ENCODE measurements at places on chromosomes 6 and 20.
A peak's percentile ranks its signal among the peaks of the same experiment; 100 is the strongest.

GRCh38 chr6:147744012-147744411, 235.5 kb downstream of the SAMD5 start:
- DNase-seq = no peak

DNA sequence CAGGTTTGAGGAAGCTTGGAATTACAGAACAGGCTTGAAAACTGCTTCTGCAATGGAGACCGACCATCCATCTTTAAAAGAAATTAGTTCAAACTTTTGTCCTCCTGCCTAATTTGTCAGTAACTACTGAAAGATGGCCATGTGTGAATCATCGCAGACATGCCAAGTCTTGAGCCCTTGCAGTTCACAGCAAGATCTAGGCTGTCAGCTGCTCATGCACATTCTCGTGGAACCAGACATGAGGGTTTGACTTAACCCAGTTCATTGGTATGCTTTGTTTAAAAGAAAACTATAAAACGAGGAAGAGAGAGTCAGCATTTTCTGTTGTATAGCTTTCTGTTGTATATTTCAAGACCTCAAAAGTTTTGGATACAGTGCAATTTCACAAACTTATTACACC, 74.0 kb upstream of the SAMD5 start:
- no peak for DNase-seq

DNA sequence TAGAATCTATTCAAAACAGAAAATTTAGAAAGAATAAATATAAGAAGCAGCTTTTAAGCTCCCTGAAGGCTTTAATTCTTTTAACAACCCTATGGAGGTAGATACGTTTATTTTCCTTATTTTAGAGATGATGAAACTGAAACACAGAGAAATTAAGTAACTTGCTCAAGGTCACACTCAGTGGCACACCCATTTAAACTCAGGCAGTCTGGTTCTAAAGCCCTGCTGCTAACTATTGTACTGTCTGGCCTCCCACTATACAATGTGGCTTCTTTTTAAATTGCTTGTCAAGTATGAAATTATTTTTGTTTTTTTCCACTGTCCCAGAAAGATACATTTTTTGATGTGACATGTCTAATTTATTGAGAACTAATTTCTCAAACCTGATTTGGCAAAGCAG, 55.7 kb downstream of the FAM217A start:
- no peak for DNase-seq

DNA sequence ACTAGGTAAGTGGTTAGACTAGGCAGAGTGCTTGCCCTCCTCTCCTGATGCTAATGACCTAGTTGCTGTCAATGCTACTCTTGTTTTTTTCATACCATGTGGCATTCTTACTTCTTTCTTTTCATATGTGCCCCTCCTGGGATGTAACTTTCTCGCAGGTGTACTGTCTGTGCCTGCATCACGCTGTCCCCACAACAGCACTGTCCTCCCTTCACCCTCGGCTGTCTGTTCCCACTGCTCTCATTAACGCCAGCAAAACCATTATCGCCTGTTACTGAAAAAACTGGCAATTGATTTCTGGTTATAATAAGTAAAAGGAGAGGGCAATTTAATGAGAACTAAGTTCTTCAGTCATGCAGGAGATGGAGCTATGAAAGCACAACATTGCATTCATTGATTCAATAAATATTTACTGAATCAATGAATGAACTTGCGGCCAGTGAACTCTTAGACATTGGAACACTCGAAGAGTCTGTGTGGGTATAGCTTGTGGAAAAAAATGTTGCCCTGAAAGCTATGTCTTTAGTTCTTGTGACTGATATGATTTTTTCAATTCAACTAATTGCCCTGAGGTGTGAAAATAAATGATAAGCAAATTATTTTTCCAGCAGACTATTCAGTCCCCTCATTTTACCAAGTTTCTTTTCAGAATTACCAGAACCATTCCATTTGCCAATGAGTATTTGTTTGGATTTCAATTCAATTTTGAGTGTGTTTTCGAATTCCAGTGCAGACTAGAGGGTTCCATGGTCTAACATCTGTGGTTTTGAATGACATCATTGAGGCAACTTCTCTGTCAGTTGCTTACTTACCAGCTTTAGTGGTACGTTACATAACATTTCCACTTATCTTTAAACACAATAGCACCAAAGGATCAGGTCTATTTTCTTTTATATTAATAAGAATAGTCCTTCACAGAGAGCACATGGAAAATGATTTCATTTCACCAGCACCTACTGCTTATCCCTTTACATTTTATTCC, 2.1 kb downstream of the SLC17A4 start:
- DNase-seq = no peak

DNA sequence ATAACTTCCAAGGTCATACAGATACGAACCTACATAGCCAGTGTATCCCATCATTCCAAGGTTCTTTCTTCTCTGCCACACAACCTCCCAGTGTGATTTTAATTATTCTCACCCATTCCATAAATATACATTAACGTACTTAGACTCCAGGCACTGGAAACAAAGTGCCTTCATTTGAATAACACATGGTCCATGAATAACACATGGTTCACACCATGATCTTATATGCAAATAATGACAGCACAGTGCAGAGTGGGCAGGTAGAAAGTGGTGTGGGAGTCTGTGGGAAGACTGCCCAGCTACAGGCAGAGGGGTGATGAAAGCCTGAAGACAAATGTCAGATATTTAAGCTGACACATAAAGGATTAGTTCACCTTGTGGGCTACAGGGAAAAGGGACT, 425.2 kb downstream of the HACE1 start:
- DNase-seq = no peak

DNA sequence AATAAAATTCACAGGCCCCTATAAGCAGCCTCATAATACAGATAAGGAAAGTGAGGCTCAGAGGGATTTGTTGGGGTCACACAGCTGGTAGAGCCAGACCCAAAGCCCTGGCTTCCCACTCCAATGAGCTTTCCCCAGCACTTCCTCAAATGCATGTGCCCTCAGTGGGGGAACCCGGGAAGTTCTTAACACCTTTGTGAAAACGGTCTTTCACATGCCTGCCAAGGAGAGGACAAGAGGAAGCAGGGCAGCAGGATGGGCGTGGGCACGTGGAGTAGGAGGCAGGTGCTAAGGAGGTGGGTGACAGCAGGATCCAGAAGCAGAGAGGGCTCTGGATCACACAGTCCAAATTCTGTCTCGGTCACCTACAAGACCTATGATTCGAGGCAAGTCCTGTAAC, 598 bp downstream of the PI16 start:
- DNase-seq = no peak

DNA sequence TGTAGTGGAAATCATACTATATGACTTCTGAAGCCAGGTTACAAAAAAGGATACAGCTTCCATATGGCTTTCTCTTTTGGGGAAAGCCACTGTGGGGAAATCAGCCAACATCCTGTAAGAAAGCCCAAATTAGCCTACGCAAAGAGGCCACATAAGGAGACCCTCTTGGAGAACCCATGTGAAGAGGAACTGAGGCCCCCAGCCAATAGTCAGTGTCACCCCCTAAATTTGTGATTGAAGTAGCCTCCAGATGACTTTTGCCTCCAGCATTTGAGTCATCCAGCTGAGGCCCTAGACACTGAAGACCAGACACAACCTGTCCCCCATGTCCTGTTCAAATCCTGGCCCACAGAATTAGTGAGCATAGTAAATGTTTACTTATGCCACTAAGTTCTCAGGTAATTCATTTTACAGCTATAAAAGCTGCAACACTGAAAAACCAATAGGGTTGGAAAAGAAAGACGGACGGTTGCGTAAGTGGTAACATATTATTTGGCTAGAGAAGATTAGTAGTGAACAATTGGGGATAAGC, 60.4 kb downstream of the HMGCLL1 start:
- no peak for DNase-seq

DNA sequence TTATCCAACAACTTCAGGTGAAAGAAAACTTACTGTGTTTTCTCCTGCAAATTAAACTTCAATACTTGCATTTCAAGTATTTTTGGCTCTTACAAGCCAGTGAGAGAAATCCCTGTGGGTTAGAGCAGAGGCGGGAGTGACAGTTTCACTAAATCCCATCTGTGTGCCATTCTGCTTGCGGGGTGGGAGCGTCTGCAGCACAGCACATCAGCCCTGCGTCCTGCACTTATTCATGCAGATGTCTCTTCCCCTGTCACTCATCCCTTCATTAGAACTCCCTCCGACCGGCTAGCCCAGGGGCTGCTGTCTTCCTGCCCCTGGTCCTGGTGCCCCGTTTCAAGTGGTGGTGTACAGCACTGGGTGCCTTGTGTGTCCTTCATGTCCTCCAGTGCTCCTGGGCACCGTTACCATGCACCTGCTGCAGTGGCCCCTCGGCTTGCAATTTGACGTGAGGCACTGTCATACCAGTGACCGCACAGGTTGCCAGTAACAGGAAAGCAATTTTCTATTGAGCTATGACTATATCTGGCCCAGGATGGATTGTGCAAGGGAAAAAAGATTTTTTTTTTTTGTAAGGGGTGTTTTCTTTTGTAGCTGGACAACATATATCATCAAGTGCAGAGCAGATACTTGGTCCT, 59.4 kb downstream of the INSM1 start:
- no peak for DNase-seq

DNA sequence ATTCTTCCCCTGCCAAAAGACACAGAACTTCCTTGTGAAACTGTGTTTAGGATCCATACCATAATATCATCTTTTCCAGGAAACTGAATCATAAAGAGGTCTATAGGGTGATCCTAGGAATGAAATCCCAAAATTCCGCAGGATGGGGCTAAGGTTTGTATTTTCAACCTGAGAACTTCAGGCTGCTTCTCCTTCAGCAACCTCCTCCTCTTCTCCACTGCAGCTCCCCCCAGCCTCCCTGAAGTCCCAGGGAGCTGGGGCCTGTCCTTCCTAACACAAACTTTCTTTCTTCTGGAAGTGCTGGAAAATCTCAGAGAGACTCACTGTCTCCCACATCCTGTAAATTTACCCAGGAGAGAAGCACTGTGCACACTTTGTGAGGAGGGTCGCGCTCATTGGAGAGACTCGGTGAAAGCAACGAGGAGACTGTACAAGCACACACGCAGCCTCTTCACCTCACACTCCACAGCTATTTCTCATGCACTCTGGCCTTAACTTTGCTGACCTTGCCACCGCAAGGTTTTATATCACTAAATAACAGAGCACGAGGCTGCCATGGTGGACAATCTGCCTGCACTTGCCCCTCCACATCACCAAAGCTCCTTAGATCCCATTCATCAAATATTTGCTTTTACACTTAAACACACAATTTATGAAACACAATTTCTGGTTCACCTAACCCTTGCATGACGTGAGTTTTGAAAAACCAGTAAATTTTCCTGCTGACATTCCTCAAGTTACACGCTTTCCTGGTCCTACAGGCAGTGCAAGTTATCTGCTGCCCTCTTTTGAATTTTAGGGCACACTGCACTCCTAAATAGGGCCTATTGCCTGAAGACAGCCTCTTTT, 14.3 kb downstream of the ID4 start:
- peak; percentile 63 for DNase-seq

DNA sequence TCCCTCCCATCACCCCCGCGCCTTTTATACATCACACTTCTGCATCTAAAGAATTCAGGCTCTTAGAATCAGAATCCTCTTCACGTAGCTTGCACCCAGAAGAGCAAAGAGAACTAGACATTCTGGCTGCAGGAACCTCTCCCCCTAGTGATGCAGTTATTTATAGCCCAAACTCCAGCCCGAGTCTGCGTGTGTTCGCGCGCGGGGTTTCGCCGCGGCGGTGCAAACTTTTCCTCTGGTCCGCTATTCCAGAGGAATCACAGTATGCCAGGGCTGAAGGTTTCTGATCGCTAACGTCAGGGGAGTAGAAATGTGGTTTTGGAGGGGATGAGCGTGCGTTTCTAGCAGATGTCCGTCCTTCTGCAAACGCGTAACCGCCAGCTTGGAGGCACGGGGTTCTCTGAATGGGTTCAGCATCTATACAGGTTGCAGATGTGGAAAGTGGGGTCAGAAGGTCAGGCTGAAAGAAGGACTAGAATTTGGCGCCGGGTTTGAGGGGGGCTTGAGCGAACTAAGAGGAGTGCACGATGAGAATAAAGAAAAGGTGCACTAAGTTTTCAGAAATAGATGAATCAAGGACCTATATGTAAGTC, 1.8 kb downstream of the EPHA7 start:
- no peak for DNase-seq

GRCh38 chr6:127897484-127897883, 3.4 kb downstream of the THEMIS start:
- no peak for DNase-seq

DNA sequence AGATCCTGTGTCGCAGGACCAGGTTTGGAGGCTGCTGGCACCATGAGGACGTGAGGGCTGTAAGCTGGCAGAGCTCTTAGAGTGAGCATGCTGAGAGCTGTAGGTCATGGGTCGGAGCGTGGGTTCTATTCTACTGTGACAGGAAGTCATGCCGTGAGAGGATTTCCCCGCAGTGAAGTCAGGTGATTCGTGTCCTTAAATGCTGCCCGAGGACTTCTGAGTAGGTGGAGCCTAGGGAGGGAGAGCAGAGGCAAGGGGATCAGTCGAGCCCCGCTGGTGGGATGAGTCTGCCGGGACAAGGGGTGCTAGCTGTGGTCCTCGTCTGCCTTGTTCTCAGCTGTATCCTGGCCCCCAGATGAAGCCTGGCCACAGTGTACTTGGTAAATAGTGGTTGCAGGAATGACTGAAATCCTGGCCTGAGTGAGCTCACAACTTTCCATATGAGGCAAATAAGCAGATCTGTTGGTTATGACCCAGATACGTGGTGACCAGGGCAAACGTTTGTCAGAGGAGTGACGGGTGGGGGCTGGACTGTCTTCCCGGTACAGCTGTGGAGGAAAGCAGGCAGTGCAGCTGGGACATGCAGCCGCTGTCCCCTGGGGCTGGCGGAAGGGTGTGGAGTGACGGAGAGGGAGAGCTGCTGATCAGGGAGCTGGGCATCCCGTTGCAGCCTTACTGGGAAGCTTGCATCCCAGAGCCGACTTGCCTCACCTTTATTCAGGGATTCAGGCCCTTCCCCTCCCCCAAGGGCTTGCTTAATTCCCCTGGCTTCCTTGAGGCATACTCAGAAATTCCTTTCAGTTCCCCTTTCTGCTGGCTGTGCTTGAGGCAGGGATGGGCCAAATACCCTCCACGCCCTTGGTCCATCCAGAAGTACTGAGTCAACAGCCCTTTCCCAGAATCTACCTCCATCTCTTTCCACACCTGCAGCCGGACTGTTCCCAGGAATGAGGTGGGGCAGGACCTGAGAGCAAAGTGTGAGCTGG, 250.9 kb upstream of the RREB1 start:
- DNase-seq = no peak

GRCh38 chr6:40597301-40597700, 10.1 kb upstream of the LRFN2 start:
- no peak for DNase-seq

- no peak for DNase-seq
Observed at GRCh38 chr6:15063253-15063853, 182.5 kb upstream of the JARID2 start.
